Kasumi-1 (cell line): ENCODE measurements at places on chromosomes 3 and 15.

DNA sequence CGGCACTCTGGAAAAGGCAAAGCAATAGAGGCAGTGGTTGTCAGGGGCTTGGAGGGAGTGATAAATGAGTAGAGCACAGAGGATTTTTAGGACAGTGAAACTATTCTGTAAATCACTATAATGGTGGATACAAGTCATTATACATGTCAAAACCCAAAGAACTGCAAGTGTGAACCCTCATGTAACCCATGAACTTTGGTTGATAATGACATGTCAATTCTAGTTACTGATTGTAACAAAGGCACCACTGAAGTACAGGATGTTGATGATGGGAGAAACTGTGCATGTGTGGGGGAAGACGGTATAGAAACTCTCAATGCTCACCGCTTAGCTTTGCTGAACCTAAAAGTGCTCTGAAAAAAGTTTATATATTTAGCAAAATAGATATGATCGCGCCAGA lies 36.0 kb downstream of the BTLA start:
- DNase-seq = no peak

DNA sequence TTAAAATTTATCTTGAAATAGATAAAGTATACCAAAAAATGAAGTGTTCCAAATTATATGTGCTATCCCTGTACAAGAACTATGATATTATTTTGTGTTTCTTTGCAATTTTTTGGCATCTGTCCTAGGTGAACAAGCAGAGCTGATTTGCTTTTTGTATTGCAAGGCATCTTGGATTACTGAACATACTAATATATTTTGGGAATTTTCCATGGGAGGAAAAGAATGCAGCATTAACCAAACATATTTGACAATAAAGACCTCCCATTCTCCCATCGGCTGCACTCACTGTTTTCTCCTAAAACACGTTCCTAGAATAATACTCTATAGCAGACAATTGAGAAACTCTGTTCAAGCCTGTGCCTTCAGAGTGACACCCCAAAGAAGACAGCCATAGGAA lies 265.1 kb upstream of the ALCAM start:
- no peak for DNase-seq

- DNase-seq = no peak
Observed at GRCh38 chr3:12428126-12428525, 56.2 kb upstream of the TSEN2 start.

DNA sequence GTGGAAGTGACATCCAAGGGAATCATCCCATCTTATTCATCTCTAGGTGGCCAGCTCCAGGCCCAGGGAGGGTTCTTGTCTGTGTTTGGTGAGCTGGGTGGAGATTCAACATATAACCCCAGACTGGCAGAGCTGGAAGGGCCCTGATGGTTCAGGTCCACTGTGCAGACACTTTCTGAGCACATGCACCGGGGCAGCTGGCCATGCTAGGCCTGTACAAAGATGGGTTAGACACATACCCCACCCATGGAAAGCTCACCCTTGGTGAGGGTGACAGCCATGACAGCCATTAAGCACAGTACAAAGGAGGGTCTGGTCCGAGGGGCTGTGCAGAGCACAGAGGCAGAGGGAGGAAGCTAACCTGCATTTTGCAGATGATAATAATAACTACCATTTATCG lies 100.4 kb downstream of the CORO2B start:
- no peak for DNase-seq

GRCh38 chr3:119403201-119403600 lies 60.2 kb downstream of the TMEM39A start:
- DNase-seq = no peak

DNA sequence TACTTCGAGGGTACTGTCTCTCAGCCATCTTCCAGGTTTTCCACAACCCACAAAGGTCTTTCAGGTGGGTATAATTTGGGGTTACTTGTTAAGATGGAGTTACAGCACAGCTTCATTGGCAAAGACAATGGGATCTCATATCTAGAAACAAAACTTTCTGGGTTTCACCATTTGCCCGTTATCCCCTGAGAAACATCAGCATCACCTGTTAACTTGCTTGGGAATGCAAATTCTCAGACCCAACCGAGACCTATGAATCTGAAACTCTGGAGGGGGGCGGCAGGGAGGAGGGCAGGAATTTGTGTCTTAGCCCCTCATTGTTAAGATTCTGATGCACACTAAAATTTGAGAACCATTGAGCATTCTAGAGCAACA lies 176.4 kb downstream of the TNIK start:
- no peak for DNase-seq
